ENCODE measurements at places on chromosomes 7 and 10.

- DNase-seq, result no peak
These were observed 10.7 kb upstream of the KPNA7 start for GRCh38 chr7:99218406-99219184.

GRCh38 chr10:28793482-28793881 lies 116.2 kb downstream of the BAMBI start:
- no peak for DNase-seq

DNA sequence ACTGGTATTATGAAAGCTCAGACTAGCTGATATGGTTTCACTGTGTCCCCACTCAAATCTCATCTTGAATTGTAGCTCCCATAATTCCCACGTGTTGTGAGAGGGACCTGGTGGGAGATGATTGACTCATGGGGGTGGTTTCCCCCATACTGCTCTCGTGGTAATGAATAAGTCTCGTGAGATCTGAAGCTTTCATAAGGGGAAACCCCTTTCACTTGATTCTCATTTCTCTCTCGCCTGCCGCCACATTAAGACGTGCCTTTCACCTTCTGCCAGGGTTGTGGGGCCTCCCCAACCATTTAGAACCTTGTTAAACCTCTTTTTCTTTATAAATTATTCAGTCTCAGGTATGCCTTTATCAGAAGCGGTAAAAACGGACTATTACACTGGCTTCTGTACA lies 40.3 kb downstream of the COL13A1 start:
- no peak for DNase-seq

DNA sequence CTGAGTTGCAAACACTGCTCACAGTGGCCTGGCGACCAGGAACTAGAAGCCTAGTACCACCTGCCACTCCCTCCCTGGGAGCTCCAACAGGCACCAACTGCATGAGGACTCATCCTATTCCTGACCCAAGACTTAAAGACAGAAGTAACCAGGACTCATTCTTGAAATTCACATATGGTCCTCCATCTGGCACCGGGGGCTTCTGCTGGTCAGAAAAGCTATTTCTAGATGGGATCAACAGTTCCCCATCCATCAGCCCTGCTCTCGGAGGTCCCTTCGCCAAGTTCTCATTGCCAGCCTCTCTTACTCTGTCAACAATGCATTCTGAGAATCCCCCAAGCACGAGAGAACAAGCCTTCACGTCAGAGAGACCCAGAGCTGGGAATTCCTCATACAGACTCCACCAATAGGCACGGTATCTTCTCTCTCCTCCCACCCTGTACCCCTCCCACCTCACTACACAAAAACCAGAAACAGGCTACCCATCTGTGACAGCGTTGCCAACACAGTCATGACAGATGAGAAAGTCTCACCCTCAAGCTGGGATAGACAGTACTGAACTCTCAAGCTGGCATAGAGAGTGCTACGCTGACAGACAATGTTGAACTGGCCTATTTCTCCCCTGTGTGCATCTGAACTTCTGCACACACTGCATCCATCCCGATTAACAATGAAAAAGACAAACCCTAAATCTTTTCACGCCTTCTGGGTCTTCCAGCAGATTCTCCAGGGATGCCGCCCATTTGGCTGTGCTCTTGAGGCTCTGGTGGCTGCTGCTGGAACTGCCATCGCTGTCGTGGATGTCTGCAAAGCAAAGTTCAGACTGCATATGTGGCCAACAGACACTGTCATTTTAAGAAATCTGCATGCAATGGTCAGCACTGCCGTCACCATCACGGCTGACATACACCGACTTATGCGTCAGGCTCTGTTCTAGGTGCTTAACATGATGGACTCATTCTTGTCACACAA lies 15.6 kb downstream of the RGS10 start:
- DNase-seq, result no peak

DNA sequence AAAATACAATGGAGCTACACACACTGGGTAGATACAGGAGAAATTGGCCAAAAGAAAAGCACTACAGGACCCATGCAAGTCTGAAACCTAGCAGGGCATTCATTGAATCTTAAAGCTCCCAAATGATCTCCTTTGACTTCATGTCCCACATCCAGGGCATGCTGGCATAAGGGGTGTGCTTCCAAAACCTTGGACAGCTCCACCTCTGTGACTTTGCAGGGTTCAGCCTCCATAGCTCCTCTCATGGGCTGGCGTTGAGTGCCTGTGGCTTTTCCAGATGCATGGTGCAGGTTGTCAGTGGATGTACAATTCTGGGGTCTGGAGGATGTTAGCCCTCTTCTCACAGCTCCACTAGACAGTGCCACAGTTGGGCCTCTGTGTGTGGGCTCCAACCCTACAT lies 626.3 kb upstream of the POT1 start:
- DNase-seq, result no peak

DNA sequence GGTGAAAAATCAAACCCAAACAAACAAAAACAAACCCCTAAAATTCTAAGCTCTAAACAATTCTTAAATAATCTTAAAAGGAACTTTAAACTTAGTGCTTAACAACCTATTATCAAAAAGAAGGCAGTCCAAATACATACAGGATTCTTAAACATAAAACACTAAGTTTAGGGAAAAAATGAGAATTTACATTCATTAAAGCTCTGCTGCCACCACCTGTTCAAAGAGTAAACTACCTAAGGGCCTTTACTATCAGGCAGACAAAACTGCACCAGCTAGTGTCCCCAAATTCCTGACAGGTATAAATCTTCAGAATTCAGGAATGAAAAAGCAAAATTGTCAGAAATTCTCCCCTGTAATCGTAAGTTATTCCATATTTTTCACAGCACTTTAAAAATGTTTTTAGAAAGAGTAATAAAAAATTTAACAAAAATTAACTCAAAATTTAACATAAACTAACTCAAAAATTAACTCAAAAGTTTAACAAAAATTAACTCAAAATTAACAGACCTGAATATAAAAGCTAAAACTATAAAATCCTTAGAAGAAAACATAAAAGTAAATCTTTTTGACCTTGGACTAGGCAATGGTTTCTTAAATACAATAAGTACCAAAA lies 55.1 kb downstream of the PDZD8 start:
- no peak for DNase-seq

- DNase-seq, result no peak
These were observed 41.5 kb upstream of the GATA3 start for GRCh38 chr10:8013006-8013405.

- DNase-seq, result no peak
These were observed 8.5 kb upstream of the HK1 start for GRCh38 chr10:69269761-69270160.

DNA sequence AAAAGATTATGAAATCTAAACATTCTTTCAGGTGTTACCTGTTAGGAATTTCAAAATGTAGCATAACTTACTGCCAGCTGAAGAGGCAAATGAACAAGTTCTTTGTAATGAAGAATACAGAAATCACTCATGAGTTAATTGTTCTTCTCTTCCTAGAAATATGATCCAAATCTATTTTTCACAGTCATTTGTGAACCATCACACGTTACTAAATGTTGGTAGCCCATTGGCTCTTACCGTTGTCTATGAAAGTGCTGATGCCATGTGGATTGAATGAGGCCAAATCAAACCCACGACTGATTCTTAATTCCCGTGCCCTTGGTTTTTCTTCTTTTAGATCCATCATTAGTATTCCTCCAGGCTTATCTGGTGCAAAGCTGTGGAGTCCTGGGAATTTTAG lies 15.9 kb upstream of the PON3 start:
- no peak for DNase-seq

- no peak for DNase-seq
These were observed 8.8 kb downstream of the GATA3 start for GRCh38 chr10:8063128-8063908.

DNA sequence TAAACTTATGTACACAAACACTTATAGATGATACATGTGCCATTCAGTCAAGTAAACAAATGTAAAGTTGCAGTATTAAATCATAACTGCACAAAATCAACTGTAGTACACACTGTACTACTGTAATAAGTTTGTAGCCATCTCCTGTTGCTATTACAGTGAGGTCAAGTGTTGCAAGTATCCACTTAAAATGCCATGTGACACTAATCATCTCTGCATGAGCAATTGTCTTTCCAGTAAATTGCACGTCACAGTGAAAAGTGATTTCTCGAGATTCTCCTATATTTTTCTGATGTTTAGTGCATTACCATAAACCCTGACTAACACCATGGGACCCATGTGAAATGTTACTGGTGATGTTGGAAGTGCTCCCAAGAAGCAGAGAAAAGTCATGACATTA lies 293.3 kb upstream of the SP4 start:
- no peak for DNase-seq

DNA sequence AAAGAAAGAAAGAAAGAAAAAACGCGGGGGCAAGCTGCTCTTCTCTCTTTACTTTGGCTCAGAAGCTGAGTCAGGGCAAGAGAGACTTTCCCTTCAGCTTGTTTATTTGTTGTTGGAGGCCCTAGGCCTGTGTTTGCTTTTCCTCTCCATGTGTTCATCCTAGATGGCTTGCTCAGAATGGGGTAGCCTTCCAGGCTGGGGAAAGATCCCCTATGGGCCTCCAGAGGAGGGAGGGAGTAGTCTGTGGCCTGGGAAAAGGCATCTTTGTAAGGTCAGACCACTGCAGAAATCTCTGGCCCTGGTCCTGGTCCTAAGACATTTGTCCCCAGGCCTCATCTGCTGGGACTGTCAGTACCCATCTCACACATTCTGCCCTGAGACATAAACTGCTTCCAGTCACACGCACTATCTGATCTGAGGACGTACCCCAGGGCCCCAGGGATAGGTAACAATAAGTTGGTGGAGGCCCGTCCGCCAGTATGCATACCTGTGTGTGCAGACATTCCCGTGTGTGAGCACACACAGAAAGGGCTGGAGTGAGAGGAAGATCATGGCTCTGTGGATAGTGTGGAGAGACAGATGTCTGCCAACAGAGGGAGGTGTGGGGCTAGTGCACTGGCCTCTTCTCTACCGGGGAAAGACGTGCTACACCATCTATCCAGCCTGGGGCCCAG lies 4.9 kb upstream of the SCD start:
- DNase-seq, result no peak

GRCh38 chr7:150756858-150757257 lies 19.6 kb downstream of the GIMAP5 start:
- no peak for DNase-seq

DNA sequence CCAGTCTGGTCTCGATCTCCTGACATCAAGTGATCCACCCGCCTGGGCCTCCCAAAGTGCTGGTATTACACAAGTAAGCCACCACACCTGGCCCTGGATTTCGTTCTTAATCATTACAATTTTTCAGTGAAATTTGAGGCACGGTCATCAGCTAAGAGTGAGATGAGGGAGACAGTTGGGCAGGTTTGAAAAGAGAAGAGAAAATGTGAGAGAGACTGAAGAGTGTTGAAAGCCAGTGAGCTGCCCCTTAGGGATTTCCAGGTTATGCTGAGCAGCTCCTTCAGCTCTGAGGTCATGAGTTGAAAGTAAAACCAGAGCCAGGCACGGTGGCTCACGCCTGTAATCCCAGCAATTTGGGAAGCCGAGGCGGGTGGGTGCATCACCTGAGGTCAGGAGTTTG lies 5.9 kb upstream of the UPF2 start:
- no peak for DNase-seq

- DNase-seq, result no peak
These were observed 2.2 kb downstream of the FASTK start for GRCh38 chr7:151078233-151079040.

DNA sequence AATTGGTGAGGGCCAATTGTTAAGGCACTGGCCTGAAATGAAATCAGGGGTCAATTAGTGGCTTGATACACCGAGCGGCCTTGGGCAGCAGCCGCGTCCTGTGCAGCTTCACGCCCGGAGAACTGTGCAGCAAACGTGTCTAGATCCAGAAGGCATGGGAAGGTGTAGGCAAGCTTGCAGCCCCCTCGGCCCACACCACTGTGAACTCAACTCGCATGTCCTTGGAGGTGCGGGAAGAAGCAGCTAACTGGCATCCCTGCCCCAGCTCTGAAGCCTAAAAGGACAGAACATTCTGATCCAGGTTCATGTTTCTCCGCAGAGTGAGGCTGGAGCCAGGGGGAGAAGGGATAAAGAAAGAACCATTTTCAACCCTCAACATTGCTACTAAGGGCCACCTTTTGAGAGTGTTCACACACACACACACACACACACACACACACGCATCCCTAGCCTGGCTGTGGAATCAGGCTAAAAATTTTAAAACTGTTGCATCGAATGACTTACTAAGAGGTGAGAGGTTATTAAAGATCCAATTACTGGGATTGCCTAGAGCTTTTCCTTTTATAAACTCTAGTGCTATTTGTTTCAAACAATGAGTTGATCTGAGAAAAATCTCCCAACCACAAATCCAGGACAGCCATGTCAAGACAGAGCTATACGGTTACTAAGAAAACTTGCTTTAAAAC lies 104.0 kb downstream of the PARP12 start:
- DNase-seq, result no peak

GRCh38 chr10:51203359-51203758 lies 129.1 kb downstream of the PRKG1 start:
- no peak for DNase-seq

GRCh38 chr10:93028883-93029282 lies 31.7 kb upstream of the CYP26C1 start:
- DNase-seq, result no peak

- DNase-seq, result no peak
These were observed 19.1 kb downstream of the CYCS start for GRCh38 chr7:25105911-25106310.

DNA sequence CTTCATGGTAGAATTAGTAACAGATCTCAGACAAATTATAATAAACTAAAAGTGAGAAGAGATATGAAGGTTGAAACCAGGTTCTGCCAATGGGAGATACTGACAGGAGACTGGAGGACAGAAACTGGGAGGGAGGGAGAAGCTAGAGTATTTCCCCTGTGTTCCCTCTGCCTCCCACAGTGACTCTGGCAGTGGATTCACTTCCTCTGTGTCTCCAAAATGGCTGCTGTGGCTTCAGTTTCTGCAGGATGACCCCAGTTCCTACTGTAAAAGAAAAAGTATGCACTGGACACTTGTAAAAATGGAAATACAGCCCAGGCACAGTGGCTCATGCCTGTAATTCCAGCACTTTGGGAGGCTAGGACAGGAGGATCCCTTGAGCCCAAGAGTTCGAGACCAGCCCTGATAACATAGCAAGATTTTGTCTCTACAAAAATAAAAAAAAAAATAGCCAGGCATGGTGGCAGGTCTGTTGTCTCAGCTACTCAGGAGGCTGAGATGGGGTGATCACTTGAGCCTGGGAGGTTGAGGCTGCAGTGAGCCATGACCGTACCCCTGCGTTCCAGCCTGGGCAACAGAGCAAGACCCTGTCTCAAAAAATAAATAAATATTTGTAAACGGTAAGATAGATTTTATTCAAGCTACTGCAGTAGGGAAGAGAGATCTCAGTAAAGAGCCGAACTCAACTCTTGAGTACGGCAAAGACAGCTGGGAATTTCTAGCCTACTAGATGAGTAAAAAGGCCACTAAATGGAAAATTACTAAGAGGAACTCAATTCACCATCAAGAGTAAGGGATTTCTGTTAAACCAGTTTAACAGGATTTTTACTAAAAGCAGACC lies 156.6 kb upstream of the TRIM24 start:
- no peak for DNase-seq

- DNase-seq, result no peak
These were observed 175.4 kb upstream of the AHR start for GRCh38 chr7:17123020-17123419.

- DNase-seq, result no peak
These were observed 239.2 kb downstream of the PARD3 start for GRCh38 chr10:34575882-34576281.

- DNase-seq, result no peak
These were observed 54.7 kb downstream of the SCD start for GRCh38 chr10:100401631-100402328.

- no peak for DNase-seq
These were observed 147.0 kb upstream of the PCGF5 start for GRCh38 chr10:91073286-91073979.

- no peak for DNase-seq
These were observed 35.7 kb downstream of the PRKG1 start for GRCh38 chr10:51109801-51110533.
